ENCODE measurements at places on chromosomes 3 and 15. TPM values are rescaled to one million over a fixed set of nuclear protein-coding genes. Genes with fewer than 3 reads are reported as not detected.

GRCh38 chr3:14806641-14807263, 12.0 kb upstream of the FGD5 start:
- DNase-seq, result no peak

GRCh38 chr3:7461202-7461825, 600.4 kb downstream of the GRM7 start:
- DNase-seq, result no peak

GRCh38 chr3:57803647-57804081, 47.6 kb downstream of the SLMAP start:
- DNase-seq, result peak; percentile 86

DNA sequence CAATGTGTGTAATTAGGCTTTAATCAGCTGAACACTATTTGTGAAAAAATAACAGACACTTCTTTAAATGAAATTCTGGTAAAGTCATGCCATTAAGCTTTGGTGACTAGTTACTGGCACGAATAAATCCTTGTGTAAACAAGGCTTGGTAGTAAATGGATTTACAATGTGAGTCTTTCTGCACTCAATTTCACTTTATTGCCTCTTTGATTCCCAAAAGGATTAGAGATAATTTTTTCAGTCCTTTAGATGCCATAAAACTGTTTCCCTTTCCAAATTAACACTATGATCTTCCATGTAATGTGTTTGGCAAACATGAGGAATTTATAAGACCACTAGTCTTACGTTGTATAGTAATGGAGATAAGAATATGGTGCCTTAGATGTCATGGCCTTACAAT, 339.5 kb upstream of the DNAJC19 start:
- no peak for DNase-seq

DNA sequence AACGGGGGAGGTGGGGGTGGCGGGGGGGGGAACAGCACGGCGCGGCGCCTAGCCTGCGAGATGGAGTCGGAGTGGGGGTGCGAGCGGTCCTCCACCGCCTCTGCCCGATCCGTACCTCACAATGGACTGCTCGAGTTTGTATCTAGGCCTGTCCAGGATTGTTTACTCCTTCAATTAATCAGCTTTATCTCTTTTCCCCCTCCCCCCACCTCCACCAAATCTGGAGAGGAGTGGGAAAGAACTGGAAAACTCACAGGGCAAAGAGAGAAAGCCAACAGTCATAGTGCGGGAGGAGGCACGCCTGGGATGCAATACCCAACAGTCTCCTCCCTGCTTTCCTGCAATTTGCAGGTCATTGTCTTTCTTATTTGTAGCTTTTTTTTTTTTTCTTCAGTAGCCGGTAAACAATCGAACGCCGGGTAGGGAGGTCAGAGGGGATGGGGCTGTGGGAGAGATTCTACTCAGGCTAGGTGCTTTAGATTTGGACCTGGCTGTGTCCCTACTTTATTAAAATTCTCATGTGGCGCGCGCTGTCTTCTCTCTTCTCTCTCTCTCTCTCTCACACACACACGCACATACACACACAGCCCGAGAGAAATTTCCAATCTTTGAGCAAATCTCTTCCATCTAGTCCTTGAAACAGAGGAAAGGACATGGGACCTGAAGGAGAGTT, 6.9 kb upstream of the MEIS2 start:
- DNase-seq, result no peak

- DNase-seq, result no peak
Measured at GRCh38 chr3:59514865-59515482, 465.1 kb upstream of the CFAP20DC start.

DNA sequence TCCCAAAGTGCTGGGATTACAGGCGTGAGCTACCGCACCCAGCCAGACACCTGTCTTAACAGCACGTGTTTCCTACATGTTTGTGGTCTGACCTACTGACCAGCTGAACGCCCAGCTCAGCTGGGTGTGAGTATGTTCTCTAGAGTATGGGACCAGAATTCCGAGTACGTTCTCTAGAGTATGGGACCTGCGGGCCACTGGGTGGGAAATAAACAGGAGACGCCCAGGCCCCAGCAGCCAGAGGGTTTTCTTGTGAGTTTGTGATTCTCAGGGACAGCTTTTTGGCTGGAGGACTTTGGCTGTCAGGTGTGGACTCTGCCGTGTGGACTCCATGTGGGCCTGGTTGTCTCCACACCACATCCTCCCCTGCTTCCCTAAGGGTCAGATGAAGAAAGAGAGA, 87.3 kb downstream of the CHRD start:
- DNase-seq, result no peak

DNA sequence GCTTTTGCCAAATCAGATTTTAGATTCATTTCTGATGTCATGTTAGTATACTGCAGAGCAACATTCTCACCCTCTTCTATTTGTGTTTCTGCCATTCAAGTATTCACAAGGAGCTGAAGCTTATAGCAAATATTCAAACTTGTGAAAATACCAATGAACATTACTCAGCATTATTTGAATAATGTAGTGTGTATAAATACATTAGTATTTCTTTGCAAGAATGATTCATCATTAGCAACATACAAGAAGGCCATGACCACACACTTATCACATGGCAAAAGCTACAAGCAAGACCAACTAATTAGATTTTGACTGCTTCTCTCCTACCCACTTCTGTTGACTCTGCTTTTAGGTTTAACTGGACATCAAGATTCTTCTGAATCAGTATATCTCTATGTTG, 124.9 kb downstream of the IGSF11 start:
- DNase-seq, result peak; percentile 11

DNA sequence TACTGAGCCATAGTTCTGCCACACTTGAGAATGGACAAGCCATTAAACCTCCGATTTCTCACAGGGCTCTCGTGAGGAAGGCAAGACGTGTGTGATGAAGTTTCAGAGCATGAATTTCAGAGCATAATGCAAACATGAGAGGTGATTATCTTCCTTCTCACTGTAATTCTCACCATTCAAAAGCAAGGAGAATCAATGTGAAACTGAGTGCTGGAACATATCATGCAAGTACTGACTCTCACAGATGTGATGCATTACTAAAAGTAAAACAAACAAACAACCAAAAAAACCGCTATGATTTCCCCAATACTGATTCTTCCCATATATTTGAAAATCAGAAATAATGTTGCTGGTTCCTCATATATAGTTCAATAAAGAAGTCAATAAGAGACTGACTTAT, 23.7 kb downstream of the P3H2 start:
- DNase-seq, result no peak

DNA sequence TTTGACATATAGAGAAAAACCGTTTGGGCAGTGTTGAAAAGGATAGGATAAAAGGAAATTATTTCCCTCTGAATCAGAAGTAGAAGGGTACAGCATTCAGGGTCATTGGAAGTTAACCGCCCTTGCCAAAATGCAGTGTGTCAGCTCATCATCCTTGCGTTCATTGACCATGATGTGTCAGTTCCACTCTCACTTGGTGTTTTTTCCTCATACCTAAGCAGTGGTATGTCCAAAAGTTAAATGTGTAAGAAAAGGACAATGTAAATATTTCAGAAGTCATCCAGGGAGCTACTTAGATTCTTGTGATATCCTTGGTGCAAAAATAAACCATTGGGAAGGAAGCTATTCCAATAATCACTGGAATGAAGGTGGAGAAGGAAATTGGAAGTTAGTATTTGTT, 50.7 kb downstream of the MAP6D1 start:
- DNase-seq, result no peak

GRCh38 chr15:101652098-101652785, at the start of gene TM2D3:
Gene TM2D3, minus strand, starts transcription at chr15:101652381. Its CDS starts 20 bp downstream, at chr15:101652361.
- DNase-seq, result peak; percentile 97

The AQP9 gene
- not detected for total RNA-seq

The SLC27A2 gene
- 0.13 TPM for total RNA-seq

The KIF7 gene
- total RNA-seq, result 14.3 TPM

The CX3CR1 gene
- not detected for total RNA-seq
